ENCODE measurements at places on chromosomes 12 and 14.

DNA sequence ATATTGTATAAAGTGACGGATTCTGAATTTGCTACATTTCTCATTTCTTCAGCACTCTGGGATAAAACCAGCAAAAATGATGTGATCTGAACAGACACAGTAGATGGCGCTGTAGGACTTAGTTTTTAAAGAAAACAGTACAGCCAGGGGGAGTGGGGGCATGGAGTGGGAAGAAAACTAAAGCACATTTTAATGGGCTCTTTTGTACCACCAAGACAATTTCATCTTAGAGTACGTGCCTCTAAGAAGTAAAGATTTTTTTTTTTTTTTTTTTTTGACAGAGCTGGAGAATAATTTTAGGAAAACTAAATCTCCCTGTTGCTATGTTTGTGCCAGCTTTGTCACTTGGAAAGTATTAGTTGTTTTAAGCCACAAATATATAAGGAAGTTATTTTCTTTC, 124.4 kb downstream of the RAD51B start:
- no peak for DNase-seq

GRCh38 chr12:131452444-131452860, 258.4 kb upstream of the SFSWAP start:
- DNase-seq: no peak

GRCh38 chr12:49388682-49389386, 21.6 kb downstream of the SPATS2 start:
- DNase-seq: peak; percentile 82

DNA sequence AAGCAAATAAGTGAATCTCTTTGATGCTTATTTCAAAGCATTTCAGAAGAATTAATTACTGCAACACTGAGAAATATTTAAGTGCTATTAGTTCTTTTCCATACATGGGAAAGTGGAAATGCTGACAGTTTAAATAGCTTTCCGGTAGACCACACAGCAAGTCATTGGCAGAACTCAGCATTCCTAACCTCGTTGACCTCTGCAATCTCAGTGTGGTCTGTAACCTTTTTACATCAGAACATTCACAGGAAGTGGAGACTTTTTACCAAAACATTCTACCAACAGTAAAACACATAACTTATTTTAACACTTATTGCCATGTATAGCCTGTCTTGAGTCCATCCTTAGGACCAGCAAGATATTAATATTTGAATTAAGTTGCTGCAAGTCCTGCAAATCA, 249.5 kb upstream of the DCN start:
- no peak for DNase-seq

DNA sequence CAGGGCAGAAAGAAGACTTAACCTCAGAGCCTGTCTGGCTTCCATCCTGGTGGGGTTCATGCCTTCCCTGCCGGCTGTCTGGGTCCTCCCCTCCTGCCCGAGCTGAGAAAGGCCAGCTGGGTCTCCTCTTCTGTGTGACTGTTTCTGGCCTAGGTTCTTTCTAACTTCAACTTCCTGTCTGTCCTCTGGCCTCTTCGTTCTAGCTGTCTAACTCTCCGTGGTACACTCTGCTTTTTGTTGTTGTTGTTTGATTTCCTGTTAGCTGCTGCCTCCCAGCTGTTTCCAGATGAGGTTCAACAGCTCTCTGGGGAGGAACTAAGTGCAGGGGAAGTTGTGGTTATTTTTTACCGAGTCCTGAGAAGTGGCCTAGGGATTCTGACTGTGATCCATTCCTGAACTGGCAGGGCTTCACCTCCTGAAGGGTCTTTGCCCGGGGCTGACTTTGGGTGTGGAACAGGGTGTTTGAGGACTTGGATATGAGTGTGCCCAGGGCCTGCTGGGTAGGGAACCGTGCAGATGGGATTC, 3.2 kb downstream of the MLXIP start:
- DNase-seq: no peak

- no peak for DNase-seq
Measured at GRCh38 chr14:20493634-20494033, 11.7 kb upstream of the RNASE10 start.

- DNase-seq: no peak
Measured at GRCh38 chr12:38956337-38956736, 50.9 kb upstream of the CPNE8 start.

DNA sequence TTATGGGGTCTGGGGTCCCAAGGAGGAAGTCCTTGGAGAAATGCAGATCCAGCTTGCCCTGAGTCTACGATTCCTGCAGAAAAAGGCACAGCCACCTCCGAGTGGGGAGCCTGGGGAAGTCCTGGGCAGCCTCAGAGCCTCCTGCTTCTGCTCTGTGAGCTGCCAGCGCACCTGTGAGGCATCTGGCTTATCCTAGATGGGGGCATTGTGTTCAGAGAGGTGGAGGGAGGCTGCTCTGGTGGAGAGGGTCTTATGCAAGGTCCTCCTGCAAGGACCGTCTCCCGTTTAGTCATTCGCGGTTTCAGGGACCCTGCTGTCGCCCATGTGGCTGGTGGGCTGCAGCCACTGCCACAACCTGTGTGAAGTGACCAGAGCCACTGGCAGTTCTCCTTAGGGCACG, 53.0 kb upstream of the PRMT8 start:
- no peak for DNase-seq

- DNase-seq: no peak
Measured at GRCh38 chr12:127820271-127820670, 446.7 kb upstream of the TMEM132C start.

DNA sequence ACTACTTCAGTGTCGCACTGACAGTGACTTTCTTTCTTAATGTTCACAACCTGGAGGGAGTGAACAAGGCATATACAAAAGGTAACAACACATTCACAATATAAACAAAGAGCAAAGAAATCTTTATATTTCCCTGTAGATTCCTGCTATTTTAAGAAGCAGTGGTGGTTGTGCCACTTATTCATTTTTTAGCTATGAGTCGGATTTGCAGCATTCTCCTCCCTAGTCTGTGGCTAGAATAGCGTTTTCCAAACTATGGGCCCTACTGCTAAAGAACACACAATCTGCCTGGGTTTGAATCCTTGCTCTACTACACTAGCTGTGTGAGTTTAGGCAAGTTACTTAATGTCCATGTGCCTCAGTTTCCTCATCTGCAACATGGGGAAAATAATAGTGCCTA, 18.6 kb upstream of the MDM1 start:
- no peak for DNase-seq

- no peak for DNase-seq
Measured at GRCh38 chr12:81300454-81300853, 222.6 kb downstream of the ACSS3 start.

DNA sequence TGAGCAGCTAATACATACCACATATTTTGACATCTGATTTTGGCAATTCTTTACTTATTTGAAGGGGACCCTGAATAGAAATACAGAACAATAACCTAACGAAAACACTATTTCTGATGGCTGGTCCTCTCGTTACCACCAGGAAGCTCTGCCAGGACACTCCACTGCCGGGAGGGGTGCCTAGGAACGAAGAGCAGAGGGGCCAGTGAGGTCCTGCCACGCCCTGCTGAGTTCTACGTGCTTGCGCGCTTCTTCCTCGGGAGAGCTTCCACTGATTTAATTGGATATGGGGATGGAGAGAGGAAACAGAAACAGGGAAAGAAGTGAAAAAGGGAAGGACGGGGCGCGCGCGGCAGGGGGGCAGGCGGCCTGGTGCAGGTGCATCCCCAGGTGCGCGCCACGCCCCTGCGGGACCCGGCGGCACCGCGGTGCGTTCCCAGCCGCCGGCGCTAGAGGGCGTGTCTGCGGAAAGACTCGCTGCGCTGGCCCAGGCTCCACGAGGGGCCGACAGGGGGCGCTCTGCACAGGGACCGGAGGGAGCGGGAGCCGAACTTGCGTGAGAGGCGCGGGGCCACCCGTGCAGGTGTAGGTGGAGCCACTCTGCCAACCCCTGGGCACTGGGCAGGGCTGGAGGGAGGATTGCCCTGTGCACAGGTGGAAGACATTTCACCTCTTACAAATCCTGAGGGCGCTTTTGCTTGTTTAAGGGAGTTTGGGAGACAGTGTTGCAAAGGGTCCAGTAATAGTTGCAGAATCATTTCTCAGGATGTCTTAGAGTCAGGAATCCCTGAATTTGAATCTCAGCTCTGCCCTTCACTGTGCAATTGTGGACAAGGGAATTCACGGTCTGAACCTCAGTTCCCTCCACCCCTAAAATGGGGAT, 986.3 kb upstream of the TMEM132C start:
- DNase-seq: peak; percentile 70

DNA sequence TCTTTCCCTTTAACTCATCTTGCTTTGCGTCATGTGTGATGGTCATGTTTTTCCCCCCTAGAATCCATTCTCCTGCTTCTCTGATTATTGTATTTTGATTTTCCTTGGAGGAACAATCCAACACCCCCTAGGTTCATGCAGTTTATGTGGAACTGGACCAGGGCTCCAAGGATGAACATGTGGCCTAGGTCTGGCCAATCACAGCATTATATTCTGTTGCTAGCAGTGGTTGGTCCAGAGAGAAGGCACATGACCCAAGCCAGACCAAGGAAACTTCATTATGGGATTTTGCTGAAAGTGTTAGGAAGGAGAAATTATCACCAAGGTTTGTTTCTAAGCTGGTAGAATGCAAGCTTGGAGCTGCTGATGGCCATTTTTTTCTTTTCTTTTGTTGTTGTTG, 6.9 kb upstream of the PPTC7 start:
- DNase-seq: no peak

GRCh38 chr12:47901718-47902093, 3.1 kb downstream of the VDR start:
- DNase-seq: no peak

DNA sequence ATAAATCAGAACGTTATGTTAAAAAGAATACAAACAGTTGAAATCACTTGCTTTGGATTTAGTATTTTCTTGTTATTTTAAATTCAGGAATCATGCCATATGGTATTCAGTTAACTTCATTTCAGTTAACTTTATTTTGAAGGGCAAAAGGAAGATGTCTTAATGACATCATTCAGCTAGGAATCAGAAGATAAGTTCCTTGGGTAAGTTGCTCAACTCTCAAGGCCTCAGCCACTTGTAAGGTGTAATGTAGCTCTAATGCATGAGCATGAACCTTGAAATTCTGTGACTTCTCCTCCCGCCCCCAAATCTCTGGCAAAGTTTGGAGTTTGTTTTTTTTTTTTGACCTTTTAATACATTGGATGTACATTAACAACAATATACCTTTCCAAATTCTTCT, 42.6 kb downstream of the FRS2 start:
- DNase-seq: no peak

- no peak for DNase-seq
Measured at GRCh38 chr14:35503646-35504045, 30.3 kb upstream of the INSM2 start.

GRCh38 chr12:96234591-96235483, 40.7 kb downstream of the ELK3 start:
- DNase-seq: no peak

DNA sequence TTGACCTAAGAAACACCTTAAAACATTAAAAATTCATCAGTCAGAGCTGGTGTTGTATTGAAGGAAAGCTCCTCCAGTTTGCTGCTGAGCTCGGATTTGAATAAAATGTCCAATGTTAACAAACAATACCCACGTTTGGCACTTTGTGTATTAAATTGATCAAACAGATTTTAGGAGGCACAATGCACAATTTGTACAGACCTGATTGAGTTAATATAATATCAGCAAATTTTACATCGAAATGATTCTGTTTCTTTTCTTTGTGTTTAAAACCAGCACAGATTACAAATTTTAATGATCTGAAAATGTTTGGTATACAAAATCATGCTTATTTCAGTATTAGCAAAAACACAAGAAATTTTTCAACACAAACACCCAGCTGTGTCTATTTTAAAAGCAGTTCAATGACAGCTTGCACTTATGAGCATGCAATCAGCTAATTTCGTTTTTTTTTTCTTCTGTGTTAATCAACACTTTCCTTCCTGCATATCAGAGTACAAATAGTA, 2.8 kb upstream of the FOXG1 start:
- DNase-seq: no peak

GRCh38 chr14:44812672-44813071, 149.1 kb downstream of the KLHL28 start:
- DNase-seq: no peak

DNA sequence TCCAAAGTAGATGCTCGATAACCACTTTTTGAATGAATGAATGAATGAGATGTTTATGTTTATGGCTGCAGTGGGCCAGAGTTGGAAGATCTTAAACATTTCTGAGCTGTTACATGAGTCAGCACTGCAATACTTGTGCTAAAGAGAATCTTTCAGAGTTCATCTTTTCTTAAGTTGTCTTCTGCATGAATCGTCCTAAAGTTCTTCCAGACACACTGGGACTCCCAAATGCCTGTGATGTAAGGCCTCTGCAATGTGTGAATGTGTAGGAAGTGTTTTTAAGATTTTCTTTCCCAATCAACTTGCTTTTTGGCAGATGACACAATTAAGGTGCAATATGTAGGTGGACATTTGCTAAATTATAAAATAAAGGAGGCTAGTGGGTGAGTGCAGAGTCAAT, 50.3 kb upstream of the TRIM9 start:
- DNase-seq: no peak

DNA sequence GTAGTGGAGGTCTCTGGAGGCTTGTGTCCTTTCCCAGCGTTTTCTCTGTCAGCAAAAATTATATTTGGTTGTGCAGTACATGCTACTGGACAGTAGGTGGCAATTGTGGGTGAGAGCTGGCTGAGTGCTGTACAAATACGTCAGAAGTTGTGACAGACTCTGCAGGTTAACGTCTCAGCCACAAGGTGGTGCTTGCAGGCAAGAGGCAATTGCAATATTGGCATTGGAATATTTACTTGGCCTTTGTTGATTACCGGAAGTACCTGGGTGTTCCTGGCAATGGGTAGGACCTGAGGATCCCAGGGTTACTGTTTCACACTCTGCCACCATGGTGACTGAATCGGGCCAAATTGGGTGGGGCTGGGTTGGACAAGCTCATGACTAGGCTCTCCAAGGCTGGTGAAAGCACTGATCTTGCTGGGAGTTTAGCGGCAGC, 333.9 kb upstream of the LMO3 start:
- no peak for DNase-seq

DNA sequence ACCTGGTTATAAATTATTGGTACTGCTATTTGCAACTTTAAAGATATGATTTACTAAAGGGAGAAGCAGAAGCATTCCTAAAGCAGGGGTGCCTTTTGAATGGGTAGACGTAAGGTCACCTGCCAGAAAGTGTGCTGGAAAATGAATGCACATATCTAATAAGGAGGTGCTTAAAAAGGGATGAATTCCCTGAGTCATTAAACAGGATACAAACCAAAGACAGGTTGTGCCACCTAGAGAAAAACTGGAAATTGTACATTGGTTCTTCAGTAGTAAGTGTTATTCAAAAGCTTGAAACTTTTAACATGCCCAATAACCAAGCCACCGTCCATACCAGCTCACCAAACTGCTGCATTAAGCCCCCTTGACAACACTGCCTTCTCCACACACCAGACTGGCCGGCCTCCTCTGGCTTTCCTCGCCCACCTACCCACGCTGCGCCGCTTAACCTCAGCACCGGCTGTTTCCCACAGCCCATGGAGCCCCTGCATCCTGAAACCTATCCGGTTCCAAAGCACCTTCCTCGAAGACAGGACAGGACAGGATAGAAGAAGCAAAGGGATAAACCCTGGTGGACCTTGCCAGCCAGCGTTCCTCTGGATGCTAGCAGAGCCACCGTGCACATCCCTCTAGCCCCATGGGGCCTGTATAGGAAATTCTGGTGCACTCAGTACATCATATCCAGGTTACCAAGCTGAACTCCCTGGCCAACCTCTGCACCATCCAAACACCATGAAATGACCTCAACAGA, 201.5 kb upstream of the CAND1 start:
- no peak for DNase-seq

- peak; percentile 40 for DNase-seq
Measured at GRCh38 chr12:120381752-120382419, 12.9 kb upstream of the MSI1 start.

All from natural killer cell treated with Interleukin-12 subunit alpha and Interleukin-12 subunit beta and Interleukin-15 and Interleukin-18, amount 100 ng/mL, for 72 hours (primary cell).